Osteoblast (primary cell): ENCODE measurements at places on chromosomes 16 and 17. TPM values are rescaled to one million over a fixed set of nuclear protein-coding genes. Genes with fewer than 3 reads are reported as not detected.

TIGD7 gene
- total RNA-seq = 3.8 and 6.5 TPM in 2 replicates

CHST4 gene
- not detected in 2 replicates for total RNA-seq

GUCY2D gene
- not detected in 2 replicates for total RNA-seq

TPSD1 gene
- total RNA-seq = not detected in 2 replicates

- DNase-seq = no peak
Observed at GRCh38 chr17:48192321-48192731, 84.8 kb downstream of the SNX11 start.

DNA sequence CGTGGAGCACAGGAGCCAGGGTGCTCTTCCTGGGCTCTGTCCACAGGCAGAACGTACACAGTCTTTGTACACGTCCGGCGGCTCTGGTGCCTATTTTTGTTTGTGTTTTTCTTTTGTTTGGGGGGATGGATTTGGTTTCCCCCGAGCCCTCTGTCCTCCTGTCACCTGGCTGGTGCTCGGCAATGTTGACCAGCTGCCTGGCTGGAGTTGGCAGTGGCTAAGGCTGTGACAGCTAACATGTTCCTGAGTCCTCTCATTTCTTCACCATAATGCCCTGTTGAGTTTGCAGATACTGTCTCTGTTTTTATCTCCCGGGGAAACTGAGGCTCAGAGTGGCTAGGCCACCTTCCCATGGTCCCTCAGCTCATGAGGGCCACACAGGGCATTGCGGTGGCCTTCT, 25.7 kb downstream of the MAPT start:
- no peak for DNase-seq

GRCh38 chr17:10370016-10370608, 2.7 kb downstream of the MYH13 start:
- DNase-seq = no peak

- DNase-seq = peak; percentile 98
Observed at GRCh38 chr16:20741554-20742285, at the start of gene THUMPD1. Gene THUMPD1 (minus strand): TSS chr16:20741818. CDS start chr16:20741739, 79 bp downstream.

GRCh38 chr17:17527534-17527933, 31.3 kb upstream of the RASD1 start:
- peak; percentile 65 for DNase-seq

GRCh38 chr17:20191056-20191455, 181.9 kb downstream of the SPECC1 start:
- DNase-seq = no peak

GRCh38 chr17:44587339-44587738, 30.1 kb downstream of the FZD2 start:
- DNase-seq = peak; percentile 91

DNA sequence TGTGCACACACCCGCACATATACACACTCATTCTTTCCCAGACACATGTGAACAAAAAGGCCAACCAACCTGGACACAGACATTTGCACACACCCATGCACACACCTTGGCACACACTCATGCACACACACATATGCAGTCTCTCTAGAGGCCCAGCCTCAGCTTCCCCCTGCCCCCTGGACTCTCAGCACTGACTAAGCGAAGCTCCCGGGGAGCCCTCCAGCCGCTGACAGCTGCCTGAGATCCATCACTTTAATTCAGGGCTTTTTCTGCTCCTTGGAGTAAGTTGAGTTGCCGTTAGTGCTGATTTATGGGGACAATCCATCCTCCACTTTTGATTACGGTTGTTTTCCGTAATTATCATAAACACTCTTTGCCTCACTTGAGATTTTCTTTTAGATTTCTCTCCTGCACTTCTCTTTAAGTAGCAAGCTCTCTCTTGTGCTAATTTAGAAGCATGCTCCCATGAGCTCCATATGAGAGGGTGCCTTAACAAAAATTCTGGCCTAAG, 158.6 kb upstream of the CDC42EP4 start:
- DNase-seq = peak; percentile 63

DNA sequence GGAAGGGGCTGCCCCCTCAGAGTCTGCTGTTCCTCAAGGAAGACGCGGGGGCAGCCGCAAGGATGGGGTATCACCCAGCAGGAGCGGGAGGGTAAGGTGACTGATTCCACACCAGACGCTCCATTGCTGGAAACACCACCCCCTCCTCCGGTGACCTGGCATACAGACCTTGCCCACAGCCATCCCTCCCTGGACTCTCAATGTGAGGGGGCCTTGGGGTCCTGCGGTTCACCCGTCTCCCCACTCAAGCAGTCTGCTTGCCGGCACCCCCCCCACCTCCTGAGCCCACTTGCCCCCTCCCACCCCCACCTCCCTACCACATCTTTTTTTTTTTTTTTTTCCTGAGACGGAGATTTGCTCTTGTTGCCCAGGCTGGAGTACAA, 12.1 kb upstream of the HS3ST6 start:
- DNase-seq = no peak

GRCh38 chr16:56303066-56303715, 111.9 kb downstream of the GNAO1 start:
- no peak for DNase-seq

- no peak for DNase-seq
Observed at GRCh38 chr17:50766222-50767023, 895 bp downstream of the ANKRD40CL start.

- peak; percentile 89 for DNase-seq
Observed at GRCh38 chr17:83144421-83145357, 65.3 kb downstream of the METRNL start.

- peak; percentile 76 for DNase-seq
Observed at GRCh38 chr17:31743797-31744196, 115.2 kb downstream of the COPRS start.

DNA sequence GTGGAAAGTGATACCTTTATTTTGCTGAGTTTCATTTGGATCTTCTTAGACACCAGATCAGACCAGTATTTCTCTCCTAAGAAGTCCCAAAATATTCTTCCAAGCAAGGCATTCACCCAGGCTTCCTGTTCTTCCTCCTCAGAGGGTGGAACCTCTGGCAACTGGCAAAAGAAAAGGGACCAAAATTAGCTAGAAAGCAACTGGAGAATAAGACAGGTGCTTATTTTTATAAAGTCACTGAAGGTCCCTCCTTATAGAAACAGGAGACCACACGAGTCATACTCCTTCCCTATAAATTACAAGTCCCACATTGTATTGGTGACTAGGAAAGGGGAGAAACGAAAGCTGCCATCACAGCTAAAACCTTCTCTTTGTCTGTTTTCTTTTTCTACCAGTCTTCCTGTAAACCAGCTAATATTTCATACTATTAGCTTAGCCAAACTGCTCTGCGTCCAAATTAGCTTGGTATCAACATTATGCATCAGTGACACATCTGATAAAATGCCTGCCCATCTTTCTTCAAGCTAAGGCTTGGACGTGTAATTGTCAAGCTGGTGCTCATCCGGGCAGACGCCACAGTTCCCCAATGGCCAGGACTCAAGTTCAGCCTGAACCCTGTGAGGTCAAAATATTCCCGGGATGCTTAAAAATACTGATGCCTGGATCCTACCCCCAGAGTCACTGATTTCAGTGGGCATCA, 47.5 kb upstream of the ERN1 start:
- DNase-seq = no peak
